Adipocyte (in vitro differentiated cells): ENCODE measurements at places on chromosomes 16 and 17.

DNA sequence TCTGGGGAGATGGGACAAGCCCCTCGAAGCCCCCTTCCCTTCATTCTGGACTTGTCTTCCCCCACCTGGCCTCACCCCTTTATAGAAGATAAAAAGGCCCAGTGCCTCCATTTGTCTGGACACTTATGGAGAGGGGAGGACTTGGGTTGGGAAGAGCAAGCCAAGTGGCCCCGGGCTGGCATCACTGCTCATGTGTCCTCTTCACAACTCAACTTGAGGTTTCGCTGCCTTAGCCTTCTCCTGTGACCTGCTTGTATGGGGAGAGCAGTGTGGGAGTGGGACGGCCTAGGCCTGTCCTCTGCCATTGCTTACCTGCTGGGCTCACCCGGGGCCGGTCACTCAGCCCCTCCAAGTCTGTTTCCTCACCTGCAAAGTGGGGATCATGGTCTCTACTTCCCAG is 1.4 kb downstream of the PAQR4 start:
- no peak for DNase-seq

DNA sequence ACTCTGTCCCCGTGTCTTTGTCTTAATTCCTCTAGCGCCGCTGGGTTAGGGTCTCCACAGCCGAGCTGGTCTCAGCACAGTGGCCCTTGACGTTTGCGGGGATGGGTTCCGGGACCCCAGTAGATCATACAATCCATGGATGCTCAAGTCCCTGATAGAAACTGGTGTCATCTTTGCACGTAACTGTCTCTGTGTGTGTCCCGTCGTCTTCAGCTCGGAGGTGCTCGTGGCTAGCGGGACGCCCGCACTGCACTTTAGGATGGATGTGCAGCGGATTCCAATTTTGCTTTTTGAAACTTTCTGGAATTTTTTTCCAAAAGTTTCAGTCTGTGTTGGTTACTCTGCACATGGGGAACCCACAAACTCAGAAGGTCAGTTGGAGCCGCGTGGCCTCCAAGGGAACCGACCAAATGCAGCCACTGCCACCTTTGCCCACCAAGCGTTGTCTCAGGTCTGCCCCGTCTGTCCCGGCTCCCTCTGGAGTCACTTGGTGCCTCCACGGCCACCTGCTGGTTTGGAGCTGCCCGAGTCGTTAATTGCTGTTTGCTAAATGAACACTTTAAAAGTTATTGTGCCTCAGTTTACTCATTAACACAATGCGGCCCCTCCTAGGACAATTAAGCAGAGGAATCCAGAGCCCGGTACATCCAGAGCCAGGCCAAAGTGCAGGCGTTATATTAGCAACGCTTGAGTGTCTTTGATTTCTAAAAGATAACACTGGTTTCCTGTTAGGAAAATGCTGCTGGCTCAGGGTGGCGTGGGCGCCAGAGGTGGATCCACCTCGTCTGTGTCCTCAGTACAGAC is 5.3 kb upstream of the DPEP1 start:
- DNase-seq, result no peak

GRCh38 chr17:38571833-38572668 is 33.7 kb downstream of the SRCIN1 start:
- no peak for DNase-seq

DNA sequence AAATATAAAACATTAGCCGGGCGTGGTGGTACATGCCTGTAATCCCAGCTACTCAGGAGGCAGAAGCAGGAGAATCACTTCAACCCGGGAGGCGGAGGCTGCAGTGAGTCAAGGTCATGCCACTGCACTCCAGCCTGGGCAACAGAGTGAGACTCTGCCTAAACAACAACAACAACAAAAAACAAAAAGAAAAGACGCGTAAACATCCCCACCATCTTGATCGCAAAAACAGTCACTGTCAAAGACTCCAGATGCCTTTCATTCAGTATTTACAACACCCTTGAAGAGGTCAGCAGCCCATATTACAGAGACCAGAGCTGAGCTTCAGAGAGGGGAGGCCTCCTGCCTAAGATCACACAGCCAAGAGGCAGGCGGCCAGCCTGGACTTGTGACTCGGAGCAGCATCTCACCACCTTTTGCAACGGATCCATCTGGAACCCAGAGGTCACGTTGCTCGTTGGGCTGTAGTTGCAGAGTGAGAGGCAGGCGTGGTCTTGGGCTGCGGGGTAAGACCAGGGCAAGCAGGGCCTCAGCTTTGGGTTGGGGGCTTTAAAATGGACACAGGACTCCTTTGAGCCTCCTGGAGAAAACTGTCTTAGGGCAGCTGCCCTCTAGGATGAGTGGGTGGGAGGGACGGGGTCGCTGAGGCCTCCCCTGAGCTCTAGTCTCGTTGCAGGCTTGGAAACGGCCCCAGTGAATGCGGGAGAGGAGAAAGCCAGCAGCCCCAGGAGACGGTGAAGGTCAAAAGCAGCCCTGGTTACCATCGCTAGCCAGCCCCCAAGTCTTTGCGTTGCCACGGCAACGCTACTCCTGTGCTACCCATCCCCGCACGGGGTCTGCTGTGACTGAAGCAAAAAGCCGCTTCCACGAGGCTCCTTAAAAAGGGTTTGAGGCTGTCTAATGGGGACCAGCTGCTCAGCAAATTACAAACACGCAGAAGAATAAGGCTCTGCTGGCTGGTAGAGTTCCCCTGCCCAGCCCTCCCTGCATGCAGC is 26.1 kb downstream of the LGALS3BP start:
- DNase-seq, result no peak

- DNase-seq, result no peak
These were observed 128.5 kb downstream of the CA10 start for GRCh38 chr17:52030052-52030451.

DNA sequence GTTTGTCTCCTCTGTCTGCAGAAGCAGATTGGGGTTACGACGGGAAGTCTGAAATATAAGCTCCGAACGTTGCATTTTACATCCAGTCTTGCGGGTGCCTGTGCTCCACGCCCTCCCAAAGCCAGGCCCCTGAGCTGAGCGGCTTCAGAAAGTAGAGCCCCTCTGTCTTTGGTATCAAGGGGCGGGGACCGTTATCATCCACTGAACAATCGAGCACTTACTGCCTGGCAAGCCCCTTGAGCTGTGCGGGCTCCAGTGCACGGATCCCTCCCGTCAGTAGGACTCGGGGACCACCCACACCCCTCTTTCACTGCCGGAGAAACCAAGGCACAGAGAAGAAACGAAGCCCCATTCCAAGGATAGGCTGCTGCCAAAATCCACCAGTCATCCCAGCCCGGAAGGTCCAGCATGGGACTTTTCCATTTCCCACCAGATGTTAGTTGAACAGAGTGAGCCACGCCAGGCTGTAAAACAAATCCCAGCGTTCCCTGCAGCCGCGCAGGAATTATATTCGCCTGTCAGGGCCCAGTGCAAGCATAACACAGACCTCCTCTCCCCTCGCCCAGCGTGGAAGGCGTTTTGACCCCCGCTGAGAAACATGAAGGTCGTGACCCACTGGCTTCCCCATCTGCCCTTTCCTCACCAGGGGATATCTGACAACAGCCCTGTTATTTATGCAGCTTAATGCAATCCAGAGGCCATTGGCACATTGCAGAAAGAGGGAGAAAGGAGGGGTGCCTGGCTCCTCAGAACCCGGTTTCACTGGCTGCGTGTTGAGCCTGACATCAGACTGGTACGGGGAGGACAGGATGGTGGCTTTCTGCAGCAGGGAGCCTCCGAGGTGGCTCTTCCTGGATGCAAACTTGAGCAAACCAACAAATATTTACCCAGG is 212.2 kb upstream of the FOXF1 start:
- peak; percentile 46 for DNase-seq

GRCh38 chr17:73748508-73748907 is 104.3 kb upstream of the SDK2 start:
- no peak for DNase-seq

GRCh38 chr16:82137822-82138167 is 32.2 kb downstream of the MPHOSPH6 start:
- DNase-seq, result no peak

DNA sequence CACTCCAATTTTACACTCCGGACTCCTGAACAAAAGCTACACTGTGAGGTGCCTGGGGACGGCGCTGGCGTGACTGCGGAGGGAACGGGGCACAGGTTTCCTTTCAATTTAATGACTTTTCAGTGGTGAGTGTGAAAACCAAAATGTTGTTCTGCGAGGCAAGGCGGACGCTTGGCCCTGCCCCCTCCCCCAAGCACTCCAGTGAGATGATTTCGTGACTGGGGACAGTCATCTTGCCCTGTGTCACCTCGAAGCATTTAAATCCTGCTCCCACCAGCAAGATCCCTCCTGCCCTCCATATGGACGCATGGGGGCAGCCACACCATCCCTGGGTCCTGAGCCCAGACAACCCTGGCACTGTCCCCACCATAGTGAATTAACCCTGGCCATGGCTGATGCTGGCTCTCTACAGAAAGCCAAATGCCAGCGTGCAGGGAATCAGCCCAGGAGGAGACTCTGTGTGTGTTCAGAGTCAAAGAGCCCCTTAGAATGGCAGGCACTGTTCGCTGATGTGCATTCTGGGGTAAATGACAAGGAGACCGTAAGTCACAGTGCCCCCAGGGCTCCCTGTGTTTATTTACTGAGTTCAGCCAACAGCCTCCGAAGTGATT is 41.0 kb downstream of the C16orf95 start:
- no peak for DNase-seq

GRCh38 chr17:71184716-71185115 is 936.1 kb upstream of the SOX9 start:
- no peak for DNase-seq
